NCI-H748 treated with DMSO at 0.1 percent for 48 hours (cell line): ENCODE measurements at places on chromosomes 1 and 21.

- DNase-seq, result peak; percentile 79
Observed at GRCh38 chr1:23619299-23620188, 60.2 kb upstream of the ID3 start.

- DNase-seq, result no peak
Observed at GRCh38 chr1:117925981-117926380, 3.4 kb downstream of the GDAP2 start.

DNA sequence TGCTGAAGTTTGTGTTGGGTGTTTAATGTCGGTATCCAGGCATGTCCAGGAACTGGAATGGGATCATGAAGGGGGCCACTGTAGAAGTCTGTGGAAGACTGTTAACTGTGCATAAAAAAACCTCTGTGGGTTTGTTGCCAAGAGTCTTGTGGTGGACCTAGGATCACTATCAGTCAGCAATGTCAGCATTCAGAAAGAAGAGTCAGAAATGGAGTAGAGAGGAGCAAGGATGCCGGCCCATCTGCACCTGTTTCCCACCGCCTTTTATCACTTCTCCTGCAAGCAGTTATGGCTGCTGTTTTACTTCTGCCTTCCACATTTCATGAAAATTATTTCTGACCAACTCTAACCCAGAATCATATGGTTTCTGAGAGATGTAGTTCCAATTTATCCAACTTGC lies 36.7 kb downstream of the CLCA4 start:
- no peak for DNase-seq

- no peak for DNase-seq
Observed at GRCh38 chr1:31166462-31166861, 73.2 kb downstream of the NKAIN1 start.

DNA sequence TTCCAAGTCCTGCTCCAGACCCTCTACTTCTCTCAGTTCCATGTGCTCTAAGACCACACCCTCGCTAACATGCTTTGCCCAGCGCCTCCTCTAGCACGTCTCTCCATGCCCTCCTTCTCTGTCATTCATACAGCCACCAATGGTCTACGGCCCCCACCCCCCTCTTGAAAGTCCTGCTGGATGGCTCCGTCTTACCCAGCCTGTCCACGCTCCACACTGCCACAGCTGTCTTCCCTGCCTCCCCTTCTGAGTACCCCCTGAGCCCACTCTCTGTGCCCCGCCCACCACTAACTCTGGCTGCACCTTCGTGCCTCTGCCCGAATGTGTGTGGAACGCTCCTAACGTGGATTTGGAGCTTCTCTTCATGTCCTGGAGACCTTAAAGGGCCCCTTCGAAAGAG lies 244.6 kb downstream of the TRABD2B start:
- DNase-seq, result no peak

DNA sequence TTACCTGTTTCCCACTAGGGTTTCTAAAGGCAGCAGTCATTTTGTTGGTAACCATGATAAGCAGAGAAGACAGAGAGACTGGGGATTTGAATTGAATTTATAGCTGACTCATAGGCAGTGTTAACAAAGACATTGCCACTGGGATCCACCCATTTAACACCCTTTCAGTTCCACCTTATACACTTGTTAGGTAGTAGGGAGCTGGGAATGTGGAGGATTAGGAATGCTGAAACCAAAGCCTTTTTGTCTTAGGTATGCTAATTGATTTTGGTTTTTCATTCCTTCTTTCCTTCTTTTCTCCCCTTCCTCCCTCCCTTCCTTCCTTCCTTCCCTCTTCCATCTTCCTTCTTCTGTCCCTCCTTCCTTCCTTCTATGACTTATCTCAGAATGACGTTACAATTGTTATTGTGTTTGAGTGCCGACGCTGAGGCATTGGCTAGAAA lies 7.5 kb upstream of the EVI5 start:
- DNase-seq, result peak; percentile 15

DNA sequence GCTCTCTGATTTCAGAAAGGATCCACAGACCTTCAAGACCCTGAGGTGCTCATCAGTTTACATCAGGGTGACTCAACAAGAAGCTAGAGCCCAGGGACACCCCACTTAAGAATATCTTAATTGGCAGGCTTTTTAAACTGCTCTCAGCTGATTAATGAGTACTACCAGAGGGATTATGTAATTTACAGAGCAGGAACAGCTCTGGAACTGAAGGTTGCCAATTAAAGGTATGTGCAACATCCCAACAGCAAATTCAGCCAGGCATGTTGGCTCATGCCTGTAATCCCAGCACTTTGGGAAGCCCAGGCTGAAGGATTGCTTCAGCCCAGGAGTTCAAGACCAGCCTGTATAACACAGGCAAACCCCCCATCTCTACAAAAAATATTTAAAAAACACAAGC lies 295.7 kb downstream of the SETD4 start:
- DNase-seq, result no peak

- no peak for DNase-seq
Observed at GRCh38 chr1:149978547-149979023, 31.9 kb downstream of the OTUD7B start.

DNA sequence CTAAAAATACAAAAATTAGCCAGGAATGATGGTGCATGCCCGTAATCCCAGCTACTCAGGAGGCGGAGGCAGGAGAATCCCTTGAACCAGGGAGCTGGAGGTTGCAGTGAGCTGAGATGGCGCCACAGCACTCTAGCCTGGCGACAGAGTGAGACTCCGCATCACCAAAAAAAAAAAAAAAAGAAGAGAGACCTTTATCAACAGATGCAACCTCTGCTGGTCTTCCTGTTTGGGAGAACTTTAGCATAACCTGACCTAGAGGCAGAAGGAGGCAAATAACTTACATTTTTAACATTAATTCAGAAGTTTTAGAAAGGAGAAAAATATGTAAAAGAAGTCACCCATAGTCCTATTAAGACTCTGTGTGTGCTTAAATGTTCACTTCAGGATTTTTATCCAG lies 32.4 kb downstream of the SLAMF1 start:
- no peak for DNase-seq

GRCh38 chr1:205918955-205919746 lies 24.1 kb downstream of the SLC26A9 start:
- peak; percentile 49 for DNase-seq

DNA sequence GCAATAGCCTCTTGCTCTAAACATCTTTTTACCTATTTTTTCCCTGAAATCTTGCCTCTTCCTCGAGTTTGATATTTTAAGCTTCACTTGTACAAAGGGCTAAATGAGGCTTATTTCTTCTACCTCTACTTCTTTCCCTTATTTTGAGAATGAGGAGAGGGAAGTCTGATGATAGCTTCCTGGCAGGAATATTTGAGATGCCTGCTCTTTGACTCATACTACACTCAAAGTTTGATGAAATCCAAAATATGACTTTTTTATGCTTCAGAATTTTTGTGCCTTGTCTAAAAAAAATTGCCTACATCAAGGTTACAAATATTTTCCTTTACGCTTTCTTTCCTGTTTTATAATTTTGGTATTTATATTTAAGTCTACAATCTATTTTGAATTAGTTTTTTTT lies 624.4 kb upstream of the PLXNA2 start:
- DNase-seq, result no peak

- DNase-seq, result no peak
Observed at GRCh38 chr1:68623700-68624099, 126.8 kb upstream of the DEPDC1 start.

DNA sequence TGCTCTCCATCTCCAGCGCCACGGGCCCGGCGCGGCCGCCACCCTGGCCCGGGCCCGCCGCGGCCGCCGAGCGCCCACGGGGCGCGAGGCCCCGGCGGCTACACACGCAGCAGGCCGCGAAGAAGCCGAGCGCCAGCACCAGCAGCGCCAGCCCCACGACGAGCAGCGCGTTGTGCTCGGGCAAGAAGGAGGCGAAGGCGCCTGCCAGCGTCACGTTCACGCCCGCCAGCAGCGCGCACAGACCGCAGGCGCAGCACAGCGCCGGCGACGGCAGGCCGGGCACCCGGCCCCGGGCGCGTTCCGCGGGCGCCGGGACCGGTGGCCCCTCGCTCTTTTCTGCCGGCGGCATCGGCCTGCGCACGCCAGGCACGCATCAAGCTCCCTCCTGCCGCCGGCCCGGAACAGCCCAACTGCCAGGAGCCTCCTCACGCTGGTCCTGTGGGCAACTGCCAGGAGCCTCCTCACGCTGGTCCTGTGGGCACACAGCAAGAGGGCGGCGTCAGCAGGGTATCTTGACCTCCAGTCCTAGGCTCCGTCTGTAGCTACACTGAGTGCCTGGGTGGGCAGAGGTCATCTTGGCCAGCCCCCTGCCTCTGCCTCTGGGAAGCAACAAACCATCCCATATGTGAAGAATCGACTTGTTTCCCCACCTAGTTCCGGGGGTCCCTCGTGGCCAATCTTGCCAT lies 18.1 kb downstream of the KNCN start:
- peak; percentile 30 for DNase-seq

GRCh38 chr1:219697682-219698081 lies 84.8 kb upstream of the ZC3H11B start:
- no peak for DNase-seq

DNA sequence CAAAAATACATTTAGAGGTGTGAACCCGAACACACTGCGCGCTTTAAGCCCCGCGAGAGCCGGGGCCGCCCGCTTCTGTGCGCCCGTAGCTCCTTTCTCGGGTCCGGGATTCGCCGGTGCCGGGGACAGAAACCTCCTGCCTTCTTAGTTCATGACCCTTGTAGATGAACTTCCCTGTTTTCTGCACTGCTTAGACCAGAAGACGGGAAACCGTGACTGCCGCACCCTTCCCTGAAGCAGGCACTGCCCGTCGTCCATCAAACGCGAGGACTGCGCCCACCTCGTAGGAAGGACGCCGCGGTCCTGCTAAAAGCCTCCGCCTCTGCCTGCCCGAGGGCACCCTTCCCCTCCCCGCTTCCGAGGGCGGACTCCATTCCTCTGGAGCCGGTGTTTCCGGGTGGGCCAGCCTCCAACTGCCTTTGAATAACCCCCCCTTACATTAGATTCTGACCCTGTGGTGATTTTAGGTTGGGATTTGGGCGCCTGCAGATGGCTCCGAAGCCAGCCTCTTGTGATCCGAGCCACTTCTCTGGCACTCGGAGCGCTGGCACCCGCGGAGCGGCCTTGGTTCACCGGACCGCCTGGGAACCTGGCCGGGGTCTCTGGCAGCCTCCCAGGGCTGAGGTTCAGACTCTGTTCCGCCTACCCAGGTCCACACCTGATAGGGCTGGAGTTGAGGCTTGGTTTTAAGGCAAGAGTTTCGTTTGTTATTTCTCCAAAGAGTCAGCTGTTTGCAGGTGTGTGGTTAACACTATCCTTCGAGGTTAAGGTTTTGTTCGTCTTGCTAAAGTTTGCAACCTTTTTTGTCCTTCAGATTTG lies 1.2 kb upstream of the PTTG1IP start:
- no peak for DNase-seq

- DNase-seq, result no peak
Observed at GRCh38 chr1:203214871-203215270, 14.6 kb downstream of the CHIT1 start.

- DNase-seq, result no peak
Observed at GRCh38 chr1:149849111-149849946, 50.0 kb upstream of the BOLA1 start.

- DNase-seq, result no peak
Observed at GRCh38 chr1:37455516-37455915, 18.9 kb upstream of the ZC3H12A start.

GRCh38 chr1:85504417-85504816 lies 39.5 kb upstream of the DDAH1 start:
- no peak for DNase-seq

GRCh38 chr1:147842578-147842977 lies 60.0 kb upstream of the GJA8 start:
- DNase-seq, result no peak

- DNase-seq, result no peak
Observed at GRCh38 chr1:72015006-72015405, 267.3 kb downstream of the NEGR1 start.

- DNase-seq, result no peak
Observed at GRCh38 chr1:248196965-248197364, at the start of gene OR2M3. Gene OR2M3, plus strand, starts transcription at chr1:248197265. Its CDS starts 5,803 bp downstream, at chr1:248203068.

GRCh38 chr1:164804366-164804765 lies 245.4 kb downstream of the PBX1 start:
- DNase-seq, result no peak

- peak; percentile 80 for DNase-seq
Observed at GRCh38 chr1:151472856-151473731, 13.8 kb upstream of the POGZ start.

- DNase-seq, result no peak
Observed at GRCh38 chr21:40053007-40053406, 185.8 kb downstream of the PCP4 start.

DNA sequence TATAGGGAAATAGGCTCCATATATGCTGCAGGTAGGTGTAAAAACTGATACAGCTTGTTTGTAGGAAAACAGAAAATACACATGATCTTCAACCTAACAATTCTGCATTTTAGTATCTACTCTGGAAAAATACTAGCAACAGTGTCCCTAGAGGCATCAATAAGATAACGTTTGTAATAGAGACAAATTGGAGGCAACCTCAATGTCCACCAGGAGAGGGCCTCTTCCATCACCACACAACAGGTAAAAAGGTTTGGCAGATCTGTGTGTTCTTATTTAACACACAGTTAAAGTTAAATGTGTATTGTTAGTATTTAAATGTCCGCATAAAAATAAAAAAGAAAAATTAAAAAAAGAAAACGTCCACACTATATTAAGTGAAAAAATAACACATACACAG lies 5.4 kb downstream of the EIF2D start:
- DNase-seq, result no peak

DNA sequence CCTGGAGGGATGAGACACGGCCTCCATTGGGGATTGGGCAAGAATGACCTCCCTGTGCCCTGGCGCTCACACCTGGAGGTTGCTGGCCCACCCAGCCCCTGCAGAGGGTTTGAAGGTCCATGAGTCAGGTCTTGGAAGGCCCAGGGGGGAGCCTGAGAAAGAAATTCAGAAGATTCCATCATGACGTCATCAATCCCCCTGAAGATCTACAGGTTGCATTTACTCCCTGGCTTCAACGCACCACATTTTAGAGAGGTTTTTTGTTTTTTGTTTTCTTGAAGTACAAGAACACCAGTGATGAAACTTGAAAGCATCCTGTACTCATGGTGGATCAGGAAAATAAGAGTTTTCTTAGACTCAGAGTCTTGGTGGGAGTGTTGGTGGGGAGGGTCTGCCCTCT lies 82.4 kb upstream of the SLC25A33 start:
- DNase-seq, result no peak

DNA sequence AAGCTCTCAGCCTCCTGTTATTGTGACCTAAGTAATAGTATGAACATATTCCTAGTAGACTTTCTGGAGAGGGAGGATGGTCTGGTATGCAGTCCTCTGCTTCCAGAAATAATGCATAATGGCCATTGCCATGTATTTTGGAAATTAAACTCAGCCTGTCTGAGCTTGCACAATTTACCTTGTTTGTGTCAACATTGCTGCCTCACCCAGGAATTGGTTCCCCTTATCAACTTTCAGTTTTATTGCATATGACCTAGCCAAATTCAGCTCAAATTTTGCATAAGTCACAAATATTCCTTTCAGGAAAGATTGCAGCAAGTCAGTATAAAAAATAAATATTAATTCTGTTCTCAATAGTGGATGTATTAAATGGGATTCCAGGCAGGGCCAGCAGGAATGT lies 101.9 kb upstream of the SLC5A9 start:
- no peak for DNase-seq
